ENCODE measurements at places on chromosomes 7 and 10.

- DNase-seq = no peak
Observed at GRCh38 chr10:32393911-32394310, 47.0 kb upstream of the EPC1 start.

DNA sequence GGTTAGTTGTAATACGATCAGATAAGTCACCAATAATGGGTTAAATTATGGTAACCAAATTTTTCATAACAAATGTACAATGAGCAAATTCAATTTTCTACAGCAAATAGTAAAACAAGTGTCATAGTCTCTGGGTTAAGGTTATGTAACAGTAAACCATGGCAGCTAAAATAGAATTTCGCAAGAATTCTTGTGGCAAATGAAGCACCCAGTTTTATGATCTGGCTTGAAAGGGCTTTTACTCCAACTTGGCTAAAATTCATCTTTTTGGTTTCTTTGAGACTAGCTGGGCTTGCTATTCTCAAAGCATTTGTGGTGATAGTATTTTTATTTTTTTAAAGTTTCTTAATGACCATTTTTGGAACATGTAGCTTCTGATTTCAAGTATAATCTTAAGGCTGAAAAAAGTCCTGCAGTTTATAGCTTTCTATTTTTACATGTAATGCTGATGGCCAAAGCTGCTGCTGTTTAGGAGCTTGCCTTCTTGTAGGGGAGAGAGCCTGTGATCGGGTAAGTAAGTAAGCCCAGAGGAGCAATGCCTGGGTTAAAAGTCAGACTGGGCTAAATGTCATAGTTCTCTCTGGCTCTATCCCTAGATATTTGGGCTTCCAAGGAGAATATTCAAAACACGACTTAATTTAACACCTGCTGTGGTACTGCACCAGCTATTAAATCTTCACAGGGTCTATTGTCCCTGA, 55.5 kb upstream of the SYPL1 start:
- DNase-seq = no peak

GRCh38 chr10:70586348-70586930, 16.1 kb downstream of the PRF1 start:
- no peak for DNase-seq

DNA sequence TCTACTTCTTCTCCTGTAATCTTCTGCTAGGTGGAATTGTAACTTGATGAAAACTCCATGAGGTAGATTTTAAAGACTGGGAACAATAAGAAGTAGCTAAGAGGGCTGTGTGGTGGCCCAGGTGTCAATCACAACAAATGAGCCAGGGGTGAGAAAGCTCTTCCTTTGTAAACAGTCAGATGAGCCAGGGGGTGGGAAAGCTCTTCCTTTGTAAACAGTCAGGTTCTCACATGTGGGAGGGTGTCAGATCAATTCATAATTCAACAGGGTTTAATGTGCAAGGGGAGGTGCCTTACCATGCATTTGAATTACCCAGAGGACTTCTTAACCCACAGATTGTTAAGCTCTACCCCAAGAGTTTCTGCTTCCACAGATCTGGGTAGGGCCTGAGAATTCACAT, 312.4 kb upstream of the AUTS2 start:
- DNase-seq = no peak

DNA sequence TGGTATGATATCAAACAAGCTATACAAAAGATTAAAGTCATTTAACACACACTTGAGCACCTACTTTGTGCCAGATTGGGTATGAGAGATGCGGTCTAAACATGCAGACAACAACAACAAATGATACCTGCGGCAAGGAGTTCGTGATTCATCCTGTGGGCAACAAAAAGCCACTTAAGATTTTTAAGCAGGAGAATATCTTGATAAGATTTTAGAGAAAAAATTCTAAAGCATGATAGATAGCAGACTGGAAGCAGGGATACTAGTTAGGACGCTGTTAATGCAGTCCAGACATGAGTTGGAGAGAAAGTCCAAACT, 1.6 kb upstream of the KBTBD2 start:
- no peak for DNase-seq

GRCh38 chr7:106604303-106604924, 56.5 kb downstream of the CCDC71L start:
- DNase-seq = no peak

DNA sequence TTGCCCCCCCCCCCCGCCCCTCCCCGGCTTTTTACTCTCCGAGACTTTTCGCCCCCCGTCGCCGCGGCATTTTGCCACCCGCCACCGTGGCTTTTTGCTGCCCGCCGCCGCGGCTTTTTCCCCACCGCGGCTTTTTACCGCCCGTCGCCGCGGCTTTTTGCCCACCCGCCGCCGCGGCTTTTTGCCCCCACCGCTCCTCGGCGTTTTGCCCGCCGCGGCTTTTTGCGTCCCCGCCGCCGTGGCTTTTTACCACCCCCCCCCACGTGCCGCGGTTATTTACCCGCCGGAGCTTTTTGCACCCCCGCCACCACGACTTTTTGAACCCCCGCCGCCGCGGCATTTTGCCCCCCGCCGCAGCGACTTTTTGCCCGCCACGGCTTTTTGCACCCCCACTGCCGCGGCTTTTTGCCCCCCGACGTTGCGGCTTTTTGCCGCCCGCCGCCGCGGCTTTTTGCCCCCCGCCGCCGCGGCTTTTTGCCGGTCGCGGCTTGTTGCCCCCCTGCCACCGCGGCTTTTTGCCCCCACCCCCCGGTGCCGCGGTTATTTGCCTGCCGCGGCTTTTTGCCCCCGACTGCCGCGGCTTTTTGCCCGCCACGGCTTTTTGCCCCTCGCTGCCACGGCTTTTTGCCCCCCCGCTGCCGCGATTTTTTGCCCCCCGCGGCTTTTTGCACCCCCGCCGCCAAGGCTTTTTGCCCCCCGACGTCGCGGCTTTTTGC, 461.1 kb downstream of the ZNF33B start:
- no peak for DNase-seq

DNA sequence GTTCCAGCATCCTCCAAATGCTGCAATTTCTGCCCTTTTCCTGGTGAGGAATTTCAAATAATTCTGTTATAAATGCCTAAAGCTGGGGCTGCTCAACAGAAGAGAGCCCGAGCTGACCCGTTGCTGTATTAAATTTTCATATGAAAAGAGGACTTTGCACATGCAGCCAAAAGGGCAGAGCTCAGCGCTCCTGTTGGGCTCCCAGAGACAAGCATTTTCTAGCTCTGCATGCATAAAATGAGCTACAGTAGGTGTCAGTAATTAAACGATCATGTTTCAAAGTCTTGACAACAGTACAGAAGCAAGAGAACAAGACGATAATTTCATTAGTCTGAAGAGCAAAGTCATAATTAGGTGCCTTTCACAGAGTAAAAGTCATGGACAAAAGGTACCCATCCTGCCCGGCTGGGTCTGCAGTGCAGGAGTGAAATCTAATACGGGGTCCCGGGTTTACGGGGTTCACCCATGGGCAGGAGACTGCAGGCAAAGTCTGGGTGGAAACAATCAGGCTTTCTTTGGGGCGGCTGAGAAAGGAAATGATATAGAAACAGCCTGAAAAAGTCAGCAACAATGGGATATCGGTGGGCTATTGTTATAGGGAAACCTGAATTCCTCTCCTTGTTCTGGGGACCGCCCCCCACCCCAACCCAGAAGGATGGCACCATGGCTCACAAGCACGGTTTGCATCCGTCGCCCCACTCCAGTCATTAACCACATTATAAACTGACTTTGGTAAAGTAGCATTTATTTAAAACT, 66.0 kb downstream of the EBF3 start:
- DNase-seq = no peak

GRCh38 chr7:115980159-115980558, 50.4 kb downstream of the TFEC start:
- DNase-seq = no peak

DNA sequence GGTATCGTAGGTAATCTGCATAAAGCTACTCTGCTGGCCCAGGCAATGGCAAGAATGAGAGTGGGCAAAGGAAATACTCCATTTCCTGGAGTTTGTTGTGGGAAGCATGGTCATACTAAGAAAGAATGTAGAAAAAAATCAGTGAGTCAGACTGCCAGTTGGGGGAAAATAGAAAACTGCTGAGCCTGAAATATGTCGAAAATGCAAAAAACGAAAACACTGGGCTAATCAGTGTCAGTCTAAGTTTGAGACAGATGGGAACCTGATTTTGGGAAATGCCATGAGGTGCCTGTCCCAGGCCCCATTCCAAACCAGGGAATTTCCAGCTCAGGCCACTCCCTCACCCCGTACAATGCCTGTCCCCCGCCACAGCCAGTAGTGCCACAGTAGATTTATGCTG, 150.0 kb downstream of the ZNF33B start:
- no peak for DNase-seq

- DNase-seq = no peak
Observed at GRCh38 chr7:12754179-12754578, 66.7 kb downstream of the ARL4A start.

DNA sequence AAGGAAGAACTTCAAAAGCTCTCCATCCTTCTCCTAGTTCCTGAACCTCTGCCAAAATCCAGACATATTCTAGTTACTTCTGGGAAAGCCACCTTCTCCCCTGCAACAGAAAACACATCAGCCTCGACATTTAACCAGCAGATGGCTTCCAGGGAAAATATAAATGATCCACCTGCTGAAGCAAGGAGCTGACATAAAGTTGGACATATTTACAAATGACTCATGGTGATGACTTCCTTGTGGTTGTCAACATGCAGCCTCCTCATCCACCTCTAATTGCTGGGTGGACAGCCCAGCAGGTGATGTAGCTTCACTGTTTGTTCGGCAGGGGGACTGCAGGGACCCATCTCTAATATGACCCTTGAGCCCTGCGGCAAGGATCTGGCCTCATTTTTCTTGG, 266.0 kb downstream of the C7orf25 start:
- DNase-seq = no peak

DNA sequence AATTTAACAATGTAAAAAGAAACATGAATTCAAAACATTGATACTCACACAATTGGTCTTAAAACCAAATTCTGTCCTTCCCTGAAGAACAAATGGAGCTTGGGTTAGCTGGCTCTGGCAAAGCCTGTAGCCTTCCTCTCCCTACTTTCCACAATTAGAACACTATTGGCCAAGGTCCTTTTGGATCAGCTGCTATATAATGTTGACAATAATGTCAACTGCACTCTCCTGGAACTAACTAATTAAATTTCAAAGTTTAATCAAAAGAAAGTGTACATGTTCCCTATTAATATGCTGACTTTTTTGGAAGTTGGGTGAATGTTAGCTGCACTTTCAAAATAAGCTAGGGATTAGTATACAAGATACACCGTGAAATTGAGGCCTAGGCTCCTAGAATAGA, 440.1 kb upstream of the NFE2L3 start:
- no peak for DNase-seq

GRCh38 chr10:83248106-83248631, 891.1 kb upstream of the GHITM start:
- DNase-seq = no peak

DNA sequence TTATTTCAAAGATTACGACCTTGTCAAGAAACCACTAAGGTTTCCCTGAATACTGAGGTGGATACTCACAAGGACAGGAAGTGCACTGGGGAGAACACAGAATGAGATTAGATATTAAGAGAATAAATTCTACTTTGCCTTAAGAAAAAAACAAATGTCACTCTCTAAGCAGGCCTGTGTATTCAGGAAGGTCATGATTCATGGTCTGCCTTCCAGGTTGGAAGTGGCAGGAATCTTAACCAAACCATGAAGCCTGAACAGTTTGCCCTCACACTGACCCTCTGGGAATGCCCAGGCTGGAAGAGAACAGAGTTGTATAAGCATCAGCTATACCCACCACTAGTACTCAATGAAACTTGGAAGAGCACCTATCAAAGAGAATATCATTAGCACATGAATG, 227.6 kb downstream of the DGKI start:
- DNase-seq = no peak

DNA sequence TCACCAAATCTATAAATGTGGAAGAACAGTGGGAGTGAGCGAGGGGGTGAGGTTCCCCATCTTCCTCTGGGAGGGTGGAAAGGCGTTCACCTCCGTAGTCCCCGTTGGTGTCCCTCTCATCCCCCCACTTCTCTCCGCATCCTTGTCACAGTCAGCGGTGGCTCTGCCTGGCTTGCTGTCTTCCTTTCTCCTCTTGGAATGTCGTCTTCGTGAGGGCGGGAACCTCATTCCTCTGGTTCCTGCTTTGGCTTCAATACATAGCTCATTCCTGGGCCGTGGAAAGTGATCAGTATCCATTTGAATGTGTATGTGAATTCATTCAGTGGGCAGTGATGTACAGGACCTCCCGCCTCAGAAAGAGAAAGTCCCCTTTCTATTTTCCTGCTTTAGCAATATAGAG, 289.4 kb downstream of the CAMK1D start:
- DNase-seq = no peak

- no peak for DNase-seq
Observed at GRCh38 chr7:127961786-127962453, 69.3 kb downstream of the LRRC4 start.

- no peak for DNase-seq
Observed at GRCh38 chr7:26705567-26705966, 158.8 kb downstream of the SKAP2 start.

DNA sequence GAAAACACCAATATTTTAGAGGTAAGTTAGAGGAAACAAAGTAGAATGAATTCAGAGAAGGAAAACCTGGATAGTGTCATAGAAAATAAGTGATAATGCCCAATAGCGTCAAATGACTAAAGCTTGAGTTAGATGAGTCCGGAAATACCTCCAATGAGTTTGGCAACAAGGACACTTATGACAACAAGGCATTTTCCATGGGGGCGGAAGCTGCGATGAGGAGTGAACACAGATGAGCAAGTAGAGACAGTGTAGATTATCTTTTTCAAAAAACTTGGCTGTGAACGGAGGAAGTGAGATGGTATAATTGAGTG, 383 bp upstream of the R3HCC1L start:
- no peak for DNase-seq

GRCh38 chr10:122878799-122879338, 512 bp downstream of the FAM24B start:
- DNase-seq = no peak

GRCh38 chr10:34759161-34759836, 55.8 kb downstream of the PARD3 start:
- no peak for DNase-seq

- DNase-seq = no peak
Observed at GRCh38 chr7:101555921-101556275, 73.2 kb downstream of the MYL10 start.

- no peak for DNase-seq
Observed at GRCh38 chr10:120929166-120929565, 78.0 kb downstream of the WDR11 start.

- DNase-seq = no peak
Observed at GRCh38 chr10:26612151-26612915, 85.2 kb upstream of the PDSS1 start.

GRCh38 chr7:3154317-3154716, 110.7 kb upstream of the CARD11 start:
- DNase-seq = no peak

DNA sequence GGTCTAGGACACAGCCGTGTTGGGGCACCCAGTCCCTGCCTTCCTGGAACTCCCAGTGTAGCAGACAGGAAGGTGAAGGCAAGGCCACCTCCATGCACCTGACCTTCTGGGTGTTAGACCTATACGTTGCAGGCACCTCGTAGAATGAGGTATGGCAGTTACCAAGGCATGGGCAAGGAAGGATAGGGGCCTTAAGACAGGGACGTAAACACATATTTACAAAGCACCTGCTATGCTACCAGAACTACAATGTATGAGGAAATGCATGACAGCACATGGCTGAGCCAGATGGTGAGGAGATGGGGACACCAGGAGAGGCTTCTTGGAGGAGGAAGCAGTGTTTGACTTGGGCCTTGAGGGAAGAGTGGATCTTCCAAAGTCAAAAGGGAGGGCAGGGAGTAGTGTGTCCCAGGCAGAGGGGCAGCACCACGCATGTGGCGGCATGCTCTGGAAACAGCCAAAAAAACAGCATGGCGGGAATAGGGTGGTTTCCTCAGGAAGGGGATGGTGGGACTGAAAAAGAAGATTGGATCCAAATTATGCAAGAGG, 231.2 kb downstream of the FANK1 start:
- DNase-seq = no peak
